Activated T-cell treated with anti-CD3 and anti-CD28 coated beads, Interleukin-2, amount 50 U/mL, for 72 hours (primary cell): ENCODE measurements at places on chromosomes 1 and 21. TPM values are rescaled to one million over a fixed set of nuclear protein-coding genes. Genes with fewer than 3 reads are reported as not detected.

Gene KRTAP25-1
- total RNA-seq, result not detected

Gene ADGRB2
- 2.3 TPM for total RNA-seq

Gene BMP8B
- 1.5 TPM for total RNA-seq

Gene NUDT4B
- not detected for total RNA-seq

Gene KCNE2
- total RNA-seq, result 0.69 TPM

Gene RSPO1
- not detected for total RNA-seq

Gene PADI2
- 0.10 TPM for total RNA-seq

Gene SDHC
- total RNA-seq, result 141 TPM

Gene C21orf58
- 37.5 TPM for total RNA-seq

Gene PBX1
- 0.62 TPM for total RNA-seq

Gene TSPAN2
- total RNA-seq, result 4.3 TPM

Gene GIPC2
- 0.32 TPM for total RNA-seq

Gene LCE1B
- total RNA-seq, result not detected

Gene C8A
- total RNA-seq, result not detected

Gene TRIM62
- 8.1 TPM for total RNA-seq

Gene COL8A2
- total RNA-seq, result 0.07 TPM

Gene SYTL1
- total RNA-seq, result 89.9 TPM

Gene RBM11
- 10.3 TPM for total RNA-seq

Gene UTS2
- not detected for total RNA-seq

Gene AQP10
- not detected for total RNA-seq

Gene LCE2C
- not detected for total RNA-seq

Gene PTPRC
- 490 TPM for total RNA-seq

Gene RYR2
- total RNA-seq, result 0.02 TPM

Gene EPHA10
- 1.00 TPM for total RNA-seq

Gene MMEL1
- total RNA-seq, result 1.5 TPM

Gene DYNLT5
- not detected for total RNA-seq

Gene C1QC
- total RNA-seq, result not detected

Gene NEK2
- total RNA-seq, result 36.8 TPM

Gene FBXO28
- 23.7 TPM for total RNA-seq

Gene MRPL39
- 50.9 TPM for total RNA-seq

Gene SYDE2
- total RNA-seq, result 3.4 TPM

Gene SLC19A2
- total RNA-seq, result 4.6 TPM

Gene FMOD
- 2.2 TPM for total RNA-seq

Gene HOOK1
- 13.6 TPM for total RNA-seq

Gene USP33
- total RNA-seq, result 46.6 TPM

Gene ZNF683
- total RNA-seq, result 0.25 TPM

Gene ABCG1
- 53.1 TPM for total RNA-seq
